Type B pancreatic cell (in vitro differentiated cells): ENCODE measurements at places on chromosomes 2 and 18.

DNA sequence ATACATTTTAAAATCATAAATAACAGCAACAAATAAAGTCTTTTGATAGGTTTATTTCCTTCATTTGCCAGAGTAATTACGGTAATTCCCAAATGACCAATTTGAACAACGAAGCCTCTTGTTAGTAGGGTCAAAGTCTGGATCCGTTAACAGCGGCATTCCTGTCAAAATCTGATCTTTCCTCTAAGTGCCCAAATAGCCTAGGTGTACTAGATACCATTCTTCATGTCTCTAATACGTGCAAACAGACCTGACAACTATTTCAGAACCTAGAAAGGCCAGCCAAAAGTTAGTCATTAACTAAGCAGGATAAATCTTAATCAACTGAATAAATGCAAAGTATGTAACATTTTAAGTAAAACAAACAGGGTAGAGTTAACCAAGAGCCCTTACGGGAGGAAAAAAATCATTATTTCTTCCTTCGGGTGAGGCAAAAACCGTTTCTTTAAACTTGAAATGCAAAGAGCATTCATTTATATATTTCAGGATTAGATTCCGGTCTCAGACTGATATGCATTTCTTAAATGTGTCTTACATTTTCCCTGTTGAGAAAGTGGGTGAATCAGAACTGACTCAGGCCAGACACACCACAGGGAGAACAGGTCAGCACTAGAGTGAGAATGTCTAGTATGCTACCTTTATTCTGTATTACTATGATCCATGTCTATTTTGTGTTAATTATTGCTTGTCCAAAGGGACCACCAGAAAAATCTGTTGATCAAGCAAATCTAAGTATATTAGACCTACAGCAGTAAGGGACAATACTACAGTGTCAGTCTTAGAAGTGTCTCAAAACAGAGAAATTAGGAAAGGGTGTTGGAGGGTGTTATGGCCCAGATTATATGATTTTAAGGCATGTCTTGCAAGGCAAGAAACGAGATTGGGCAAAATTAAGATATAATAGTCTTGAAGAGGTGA lies 141.5 kb upstream of the NDUFV2 start:
- no peaks in the 10 kb centered on the region for H3K36me3 ChIP-seq
- H3K27ac ChIP-seq, result no peak overlapping the region
- DNase-seq, result no peak
- H3K4me1 ChIP-seq, result peaks cover 17% of the 10 kb centered on the region
- H3K27me3 ChIP-seq, result no peaks in the 10 kb centered on the region

DNA sequence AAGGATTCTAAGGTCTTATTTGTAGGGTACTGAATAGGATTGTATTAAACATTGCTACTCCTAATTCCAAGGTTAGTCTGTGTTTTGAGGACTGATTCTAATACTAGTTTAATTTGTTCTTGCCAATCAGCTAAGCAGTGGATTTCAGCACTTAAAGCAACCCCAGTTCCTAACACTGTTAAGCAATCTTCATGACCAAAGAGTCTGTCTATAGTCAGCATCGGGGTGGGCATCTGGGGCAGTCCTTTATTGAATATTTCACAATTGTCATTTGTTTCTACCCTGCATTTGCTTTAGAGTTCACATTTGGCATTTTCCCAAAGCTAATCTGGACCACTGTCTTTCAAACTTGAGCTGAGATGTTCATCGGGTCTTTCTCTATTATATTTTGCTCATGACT lies 248.0 kb upstream of the TANK start:
- H3K4me1 ChIP-seq, result peaks cover 17% of the 10 kb centered on the region
- no peak overlapping the region for H3K4me3 ChIP-seq
- H3K27ac ChIP-seq, result no peak overlapping the region

- no peak for DNase-seq
- H3K4me1 ChIP-seq, result peaks cover 20% of the 10 kb centered on the region
- no peaks in the 10 kb centered on the region for H3K36me3 ChIP-seq
- no peak overlapping the region for H3K27ac ChIP-seq
These were observed 107.6 kb upstream of the OTOS start for GRCh38 chr2:240247868-240248720.

DNA sequence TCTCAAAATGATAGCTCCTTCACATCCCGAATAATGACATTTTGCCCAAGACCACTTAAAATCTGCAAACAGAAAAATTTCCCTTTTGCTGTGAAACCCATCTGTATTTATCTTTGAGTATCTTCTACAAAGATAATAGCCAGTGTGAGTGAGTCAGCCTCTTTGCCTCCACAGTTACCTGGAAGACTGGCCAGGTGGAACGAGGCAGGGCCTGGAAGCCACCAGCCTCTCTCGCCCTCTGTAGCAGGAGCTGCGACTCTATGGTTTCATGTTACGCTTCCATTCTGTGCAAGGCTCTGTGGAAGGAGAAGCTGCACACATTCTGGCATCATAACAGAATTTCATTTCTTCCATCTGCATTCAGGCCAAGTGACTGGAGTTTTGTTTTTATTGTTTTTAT lies 9.5 kb downstream of the ELP2 start:
- H3K4me1 ChIP-seq, result no peaks in the 10 kb centered on the region
- H3K27ac ChIP-seq, result no peak overlapping the region
- peaks cover 23% of the 10 kb centered on the region for H3K36me3 ChIP-seq
- H3K4me3 ChIP-seq, result no peak overlapping the region
- DNase-seq, result no peak

- no peak for DNase-seq
- no peak overlapping the region for H3K4me3 ChIP-seq
- no peak overlapping the region for H3K27ac ChIP-seq
- no peaks in the 10 kb centered on the region for H3K27me3 ChIP-seq
These were observed 95.4 kb downstream of the LAMA1 start for GRCh38 chr18:7021994-7022840.

- no peak overlapping the region for H3K4me3 ChIP-seq
- no peak for DNase-seq
- H3K4me1 ChIP-seq, result peaks cover 16% of the 10 kb centered on the region
These were observed 484.7 kb upstream of the NRP2 start for GRCh38 chr2:205197468-205198139.

DNA sequence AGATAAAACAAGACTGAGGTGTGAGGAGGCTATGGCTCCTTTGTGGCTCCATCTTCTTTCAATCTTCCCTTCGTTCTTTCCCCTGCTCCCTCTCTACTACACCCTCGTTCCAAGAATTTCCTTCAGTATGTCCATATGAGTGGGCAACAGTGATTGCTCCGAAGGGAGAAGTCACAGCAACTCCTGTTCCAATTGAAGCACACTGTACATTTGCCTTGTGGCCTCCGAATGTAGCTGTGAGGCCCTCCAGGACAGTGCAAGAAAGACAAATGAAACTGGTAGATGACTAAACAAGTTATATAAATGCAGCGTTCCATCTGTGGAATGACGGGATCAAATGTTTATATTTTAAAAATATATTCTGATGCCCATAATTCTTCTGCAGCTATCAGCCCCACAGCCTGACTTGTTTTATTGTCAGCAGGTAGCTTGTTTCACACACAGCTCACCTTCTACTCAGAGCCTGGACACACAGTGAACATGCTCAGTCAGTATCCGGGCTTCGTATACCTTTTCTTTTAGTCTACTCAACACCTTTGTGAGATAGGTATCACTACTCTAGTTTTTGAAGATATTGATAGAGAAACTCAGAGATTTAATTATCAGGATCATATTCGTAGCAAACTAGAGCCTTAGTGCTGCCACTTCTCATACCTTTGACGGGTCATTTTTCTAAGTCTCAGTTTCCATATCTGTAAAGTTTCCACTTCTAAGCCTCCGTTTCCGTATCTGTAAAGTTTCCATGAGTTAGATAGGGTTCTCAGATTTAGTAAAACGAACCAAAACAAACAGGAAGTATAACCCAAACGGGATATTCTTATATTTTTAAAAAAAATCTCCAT lies 216.7 kb upstream of the STON1 start:
- no peaks in the 10 kb centered on the region for H3K36me3 ChIP-seq
- DNase-seq, result no peak
- H3K4me1 ChIP-seq, result peaks cover 8% of the 10 kb centered on the region
- H3K27me3 ChIP-seq, result no peaks in the 10 kb centered on the region
- peak overlapping the region; percentile 90 for H3K27ac ChIP-seq
- peak overlapping the region; percentile 88 for H3K4me3 ChIP-seq

DNA sequence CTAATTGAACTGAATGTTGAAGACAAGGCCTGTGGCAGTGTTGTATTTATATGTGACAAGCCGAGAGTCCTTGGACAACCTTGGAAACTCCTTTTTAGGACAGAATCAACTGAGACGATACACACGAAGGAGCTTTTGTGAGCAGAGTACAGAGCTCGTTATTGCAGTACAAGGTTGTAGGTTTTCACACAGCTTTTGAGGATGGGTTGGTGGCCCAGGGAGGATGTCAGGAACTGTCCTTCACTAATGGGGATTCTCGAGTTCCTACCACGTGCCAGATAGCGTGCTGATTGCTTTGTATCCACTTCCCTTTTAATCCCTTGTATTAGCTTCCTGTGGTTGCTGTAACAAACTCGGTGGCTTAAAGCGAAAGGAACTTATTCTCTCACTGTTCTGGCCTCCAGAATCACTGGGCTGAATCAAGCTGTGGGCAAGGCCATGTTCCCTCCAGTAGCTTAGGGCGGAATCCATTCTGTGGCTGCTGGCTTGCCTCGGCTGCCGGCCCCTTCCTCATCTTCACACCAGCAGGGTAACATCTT lies 20.2 kb downstream of the INPP4A start:
- H3K4me3 ChIP-seq, result no peak overlapping the region
- peaks cover 4% of the 10 kb centered on the region for H3K36me3 ChIP-seq
- no peak overlapping the region for H3K27ac ChIP-seq
- no peak for DNase-seq
- H3K27me3 ChIP-seq, result no peaks in the 10 kb centered on the region
